ENCODE measurements at places on chromosomes 5 and 9. TPM values are rescaled to one million over a fixed set of nuclear protein-coding genes. Genes with fewer than 3 reads are reported as not detected.

The PCDHB3 gene
- 1.6 TPM for total RNA-seq

The PTCH1 gene
- total RNA-seq: 4.7 TPM

The PNPLA7 gene
- total RNA-seq: 1.0 TPM

The SFXN1 gene
- 15.7 TPM for total RNA-seq

All from skeletal muscle tissue (tissue), 5 donors.